ENCODE measurements at places on chromosomes 11 and 22.

GRCh38 chr11:14411818-14412217, 52.8 kb upstream of the RRAS2 start:
- no peak for DNase-seq

- no peak for DNase-seq
Measured at GRCh38 chr11:65898656-65899355, 1.4 kb downstream of the FOSL1 start.

- no peak for DNase-seq
Measured at GRCh38 chr11:69234740-69235710, 58.9 kb upstream of the MYEOV start.

DNA sequence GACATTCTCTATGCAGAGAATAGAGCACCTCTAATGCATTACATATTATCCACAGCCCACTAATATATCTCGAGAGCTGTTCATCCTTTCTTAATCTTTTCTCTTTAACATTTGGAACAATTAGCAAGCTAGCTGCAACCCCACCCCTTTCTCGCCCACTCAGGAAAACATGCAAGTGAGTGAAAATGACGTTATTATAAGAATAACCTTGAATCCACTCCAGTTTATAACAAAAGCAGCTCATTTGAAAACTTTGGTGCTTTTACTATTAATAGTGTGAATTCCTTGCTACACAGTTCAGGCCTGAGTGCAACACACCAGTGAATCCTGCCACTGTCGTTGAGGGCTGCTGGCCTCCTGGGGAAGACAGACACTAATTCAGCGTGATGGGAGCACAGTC, 63.3 kb upstream of the BMAL1 start:
- DNase-seq, result no peak

GRCh38 chr11:1197886-1198560, 24.8 kb upstream of the MUC5B start:
- no peak for DNase-seq

GRCh38 chr22:46563381-46564083, 26.1 kb upstream of the CELSR1 start:
- DNase-seq, result peak; percentile 70

- no peak for DNase-seq
Measured at GRCh38 chr22:37415210-37415609, 12.1 kb downstream of the ELFN2 start.

DNA sequence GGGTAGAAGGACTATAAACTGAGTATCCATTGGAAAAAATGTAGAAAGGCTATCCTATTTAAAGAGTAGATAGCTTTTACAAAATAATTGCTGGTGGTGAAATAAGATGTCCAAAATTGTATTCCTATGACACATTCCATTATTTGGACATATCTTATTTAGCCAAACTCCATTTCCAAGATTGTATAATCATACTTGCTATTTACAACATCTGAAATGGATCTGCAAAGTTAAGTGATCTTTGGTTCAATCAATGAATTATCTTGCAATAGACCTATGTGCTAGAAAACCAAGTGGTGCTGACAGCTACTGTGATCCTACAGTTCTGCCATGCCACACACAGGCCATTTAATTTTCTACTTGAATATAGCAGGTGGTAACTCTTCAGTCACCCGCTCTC, 11.0 kb upstream of the BLID start:
- DNase-seq, result no peak

GRCh38 chr11:63869171-63869591, 30.3 kb downstream of the MARK2 start:
- DNase-seq, result no peak

GRCh38 chr22:17898375-17898774, 124.1 kb upstream of the BID start:
- no peak for DNase-seq

- DNase-seq, result no peak
Measured at GRCh38 chr11:120893440-120894201, 130.3 kb upstream of the TBCEL start.

DNA sequence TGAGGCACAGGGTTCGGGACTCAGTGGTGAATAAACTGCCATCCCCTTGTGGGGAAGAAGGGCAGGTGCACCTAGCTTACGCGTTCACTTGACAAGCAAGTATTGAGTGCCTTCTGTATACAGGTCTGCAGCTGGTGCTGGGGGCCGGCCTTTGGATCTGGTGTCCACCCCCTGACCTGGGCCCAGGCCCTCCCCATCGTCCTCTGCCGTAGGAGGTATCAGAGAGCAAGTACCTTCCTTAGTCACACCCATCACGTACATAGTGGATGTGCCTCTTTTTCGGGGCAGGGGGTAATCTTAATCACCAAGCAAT, 53.3 kb downstream of the SMIM38 start:
- DNase-seq, result no peak

- no peak for DNase-seq
Measured at GRCh38 chr11:35962369-35963138, 18.7 kb downstream of the LDLRAD3 start.

- DNase-seq, result no peak
Measured at GRCh38 chr11:74839971-74840370, 91.3 kb downstream of the RNF169 start.

GRCh38 chr22:36208162-36208765, 6.7 kb upstream of the APOL4 start:
- no peak for DNase-seq

- DNase-seq, result no peak
Measured at GRCh38 chr11:86702220-86702983, 30.0 kb upstream of the ME3 start.

DNA sequence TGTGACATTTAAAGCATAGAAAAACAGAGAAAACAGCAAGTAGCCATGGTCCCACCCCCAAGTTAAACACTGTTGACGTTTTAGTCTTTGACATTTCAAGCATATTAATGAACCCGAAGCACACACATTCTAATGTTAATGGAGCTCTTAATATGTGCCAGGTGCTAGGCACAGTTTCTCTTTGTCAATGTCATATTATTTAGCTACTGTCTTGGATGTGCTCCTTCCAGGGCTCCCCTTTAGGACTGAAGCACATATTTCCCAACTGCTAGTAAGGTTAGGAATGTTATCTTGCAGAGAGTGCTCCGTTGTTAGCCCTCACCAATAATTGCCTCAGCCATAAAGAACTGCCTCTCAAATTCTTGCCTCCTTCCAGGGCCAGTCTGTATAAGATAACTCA, 716.6 kb upstream of the TENM4 start:
- DNase-seq, result no peak

GRCh38 chr11:76292583-76293188, 86.4 kb upstream of the WNT11 start:
- DNase-seq, result no peak

DNA sequence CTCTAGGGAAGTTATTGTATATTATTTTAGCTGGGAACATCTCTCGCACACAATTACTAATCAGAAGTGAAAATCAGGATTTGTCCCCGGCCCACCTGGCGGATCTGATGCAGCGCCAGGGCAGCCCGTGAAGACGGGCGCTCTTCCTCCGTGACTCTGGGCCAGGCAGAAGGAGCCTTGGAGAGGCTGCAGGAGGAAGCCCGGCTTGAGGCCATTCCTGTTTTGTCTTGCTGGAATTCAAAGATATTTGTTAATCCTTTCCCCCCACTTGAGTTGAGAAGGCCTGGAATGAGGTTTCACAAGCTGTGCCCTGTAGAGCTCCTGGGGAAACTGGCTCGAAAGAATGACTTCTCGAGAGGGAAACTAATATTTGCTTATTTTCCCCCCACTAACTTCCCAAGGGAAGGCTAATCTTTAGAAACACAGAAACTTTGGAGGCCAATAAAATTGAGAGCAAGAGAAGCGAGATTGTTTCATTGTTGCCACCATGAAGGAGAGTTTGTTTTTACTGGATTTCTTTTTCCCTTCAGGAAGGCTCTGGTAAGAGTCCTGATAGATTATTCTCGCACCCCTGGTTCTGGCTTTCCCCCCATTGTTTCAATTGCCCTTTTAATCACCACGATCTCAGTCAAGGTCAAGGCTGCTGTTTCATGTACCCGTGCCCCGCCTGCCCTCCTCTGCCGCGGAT, 92.8 kb upstream of the SEPTIN5 start:
- no peak for DNase-seq

DNA sequence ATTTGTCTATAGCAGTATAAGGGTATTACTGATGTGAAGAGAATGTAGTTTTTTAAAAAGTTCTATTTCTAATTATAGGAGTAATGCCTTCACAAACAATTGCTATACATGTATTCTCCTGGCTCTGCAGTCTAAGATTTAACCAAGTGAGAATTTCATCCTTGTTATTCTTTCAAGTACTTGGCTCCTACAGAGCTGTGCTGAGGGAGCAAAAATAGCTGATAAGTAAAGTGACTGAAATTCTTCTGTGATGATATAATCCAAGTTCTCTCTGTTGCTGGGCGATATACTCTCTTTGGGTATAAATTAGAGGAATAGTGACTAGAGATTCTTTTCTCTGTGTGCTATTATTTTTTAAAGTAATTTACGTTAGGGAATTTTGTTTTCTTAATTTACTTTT, 68.0 kb downstream of the PGR start:
- DNase-seq, result no peak

- no peak for DNase-seq
Measured at GRCh38 chr11:132610216-132610615, 922.1 kb downstream of the OPCML start.

GRCh38 chr22:26483043-26483438, 542 bp downstream of the HPS4 start:
- DNase-seq, result no peak

- DNase-seq, result no peak
Measured at GRCh38 chr11:72353861-72354260, 80.5 kb downstream of the CLPB start.

DNA sequence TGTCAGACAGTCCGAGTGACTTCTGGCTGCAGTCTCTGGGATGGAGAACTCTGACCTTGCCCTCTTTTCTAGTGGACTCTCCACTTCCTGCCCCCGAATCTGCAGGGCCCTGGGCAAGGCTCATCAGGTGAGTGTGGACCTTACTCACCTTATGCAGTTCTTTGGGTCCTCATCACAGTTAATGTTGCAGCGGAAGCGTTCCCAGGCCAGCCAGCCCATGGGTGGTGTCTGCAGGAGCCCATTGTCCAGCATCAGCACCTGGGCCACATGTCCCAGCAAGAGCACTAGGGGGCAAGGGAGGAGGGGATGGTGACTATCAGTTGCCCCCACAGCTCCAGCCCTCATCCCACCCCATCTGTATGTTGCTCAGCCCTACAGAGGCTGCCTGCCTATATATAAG, 2.3 kb downstream of the NAGA start:
- no peak for DNase-seq

DNA sequence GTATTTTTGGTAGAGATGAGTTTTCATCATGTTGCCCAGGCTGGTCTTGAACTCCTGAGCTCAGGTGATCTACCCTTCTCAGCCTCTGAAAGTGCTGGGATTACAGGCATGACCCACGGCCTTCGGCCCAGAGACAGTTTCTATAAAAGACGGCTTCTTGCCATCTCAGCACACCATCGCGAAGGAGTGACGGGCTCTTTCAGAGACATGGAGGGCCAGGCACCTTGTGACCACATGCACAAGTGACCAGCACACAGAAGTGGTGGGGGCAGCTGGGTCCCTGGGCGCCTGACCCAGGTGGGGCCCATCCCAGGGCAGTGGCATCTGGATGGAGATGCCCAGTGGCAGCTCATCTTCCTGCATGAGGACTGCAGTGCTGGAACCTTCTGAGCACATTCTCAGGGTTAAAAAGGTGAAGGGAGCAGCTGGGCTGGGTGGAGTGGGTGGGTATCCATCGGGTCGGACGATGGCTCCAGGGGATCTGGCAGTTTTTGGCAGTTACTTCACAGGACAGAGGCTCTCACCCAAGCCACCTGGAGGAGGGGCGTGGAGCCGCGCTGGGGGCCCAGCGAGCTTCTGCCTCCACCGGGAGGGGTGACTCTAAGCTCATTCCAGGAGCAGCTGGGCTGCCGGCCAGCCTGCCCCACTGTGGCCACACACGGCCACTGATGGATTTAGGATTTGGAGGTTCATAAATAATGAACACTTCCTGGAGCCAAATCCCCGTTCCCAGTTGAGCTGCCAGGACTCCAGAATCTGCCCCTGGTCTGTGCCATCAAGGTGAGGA, 373.0 kb downstream of the CTTN start:
- DNase-seq, result no peak

Data from stimulated activated CD8-positive, alpha-beta memory T cell treated with anti-CD3 and anti-CD28 coated beads, Interleukin-2, amount 100 ng/mL, for 48 hours (primary cell).